ENCODE measurements at places on chromosomes 12 and 14.

GRCh38 chr12:70251226-70251625 lies 8.0 kb downstream of the CNOT2 start:
- DNase-seq = no peak

DNA sequence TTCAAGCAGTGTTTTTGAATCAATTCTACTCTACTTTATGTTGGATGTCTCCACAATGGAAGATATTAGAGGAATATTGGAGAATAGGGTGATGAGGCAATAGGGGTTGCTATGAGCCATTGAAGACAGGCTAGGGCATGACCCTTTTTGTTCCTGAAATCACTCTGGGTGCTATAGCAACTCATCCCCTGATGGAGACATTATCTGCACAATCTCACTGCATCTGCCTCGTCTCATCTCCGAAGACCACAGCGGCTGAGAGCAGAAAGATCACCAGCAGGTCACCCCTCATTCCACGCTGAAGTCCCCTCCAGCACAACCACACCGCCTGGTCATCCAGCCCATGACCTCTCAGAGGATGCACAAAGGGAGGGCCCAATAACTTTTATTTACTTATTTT lies 150.4 kb upstream of the TMEM132C start:
- no peak for DNase-seq

DNA sequence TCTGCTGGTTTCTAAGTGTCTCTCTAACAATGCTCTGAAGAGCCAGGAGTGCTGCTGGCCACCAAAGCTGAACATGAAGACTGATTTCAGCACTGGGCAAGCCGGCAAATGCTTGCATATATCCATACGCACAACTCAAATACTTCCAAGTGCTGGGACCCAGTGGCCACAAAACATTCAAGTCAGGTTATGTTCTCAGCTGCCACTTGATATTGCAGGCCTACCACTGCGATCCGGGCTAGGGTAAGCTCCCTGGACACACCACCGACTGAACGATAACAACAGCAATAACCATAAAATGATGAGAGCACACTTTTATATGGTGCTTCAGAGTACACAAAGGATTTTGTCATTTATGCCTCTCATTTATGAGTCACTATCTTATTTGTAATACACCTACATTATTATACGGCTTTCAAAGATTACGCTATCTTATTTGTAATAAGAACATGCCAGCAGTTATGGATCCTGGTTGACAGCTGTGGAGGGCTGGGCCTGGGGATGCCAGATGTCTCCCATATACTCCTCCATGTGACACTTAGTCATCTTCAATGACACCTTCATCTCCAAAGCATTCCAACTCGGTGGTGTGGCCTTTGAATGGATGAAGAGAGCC lies 35.5 kb downstream of the CRACR2A start:
- no peak for DNase-seq

DNA sequence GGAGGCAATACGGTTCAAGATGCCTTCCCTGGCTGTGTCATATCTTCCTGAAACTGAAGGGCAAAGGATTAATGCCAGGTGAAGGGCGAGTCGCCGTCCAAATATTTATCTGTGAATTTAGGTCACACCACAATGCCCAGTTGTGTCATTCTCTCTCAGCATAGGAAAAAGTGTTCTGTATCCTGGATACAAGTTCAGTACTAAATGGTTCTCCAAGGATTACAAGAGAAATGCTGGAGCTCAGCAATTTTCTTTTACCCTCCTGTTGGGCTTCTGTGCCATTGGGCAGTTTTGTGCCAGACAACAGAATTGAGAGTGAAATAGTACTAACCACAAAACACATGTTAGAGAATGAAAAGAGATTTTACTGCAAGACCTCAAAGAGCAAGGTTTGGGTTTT lies 493.9 kb downstream of the EGLN3 start:
- no peak for DNase-seq

GRCh38 chr12:11884116-11884515 lies 186.6 kb upstream of the BCL2L14 start:
- no peak for DNase-seq

DNA sequence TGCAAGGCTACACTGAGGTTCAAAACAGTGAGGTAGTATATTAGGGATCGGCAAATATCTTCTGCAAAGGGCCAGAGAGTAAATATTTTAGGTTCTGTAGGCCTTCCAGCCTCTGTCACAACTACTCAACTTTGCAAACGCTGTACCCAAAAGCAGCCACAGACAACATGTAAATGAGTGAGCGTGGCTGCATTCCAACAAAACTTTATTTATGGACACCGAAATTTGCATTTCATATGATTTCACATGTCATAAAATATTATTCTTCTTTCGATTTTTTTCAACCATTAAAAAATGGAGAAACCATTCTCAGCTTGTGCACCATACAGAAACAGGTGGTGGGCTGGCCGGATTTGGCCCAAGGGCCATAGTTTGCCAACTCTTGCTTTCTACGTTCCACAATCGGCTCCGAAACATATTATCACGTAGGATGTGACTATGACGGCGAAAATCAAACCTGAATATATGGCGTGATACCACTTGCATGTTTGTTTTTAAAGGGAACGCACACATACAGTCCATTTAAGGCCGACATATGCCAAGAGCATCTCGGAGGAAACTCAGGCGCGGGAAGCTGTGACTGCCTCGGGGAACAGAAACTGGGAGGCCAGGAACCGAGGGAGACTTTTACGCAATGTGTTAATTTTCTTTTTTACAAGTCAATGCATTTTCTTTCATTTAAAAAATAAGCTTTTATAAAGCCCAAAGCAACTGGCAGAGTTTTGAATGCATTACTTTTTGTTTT lies 7.1 kb downstream of the NCOR2 start:
- no peak for DNase-seq

DNA sequence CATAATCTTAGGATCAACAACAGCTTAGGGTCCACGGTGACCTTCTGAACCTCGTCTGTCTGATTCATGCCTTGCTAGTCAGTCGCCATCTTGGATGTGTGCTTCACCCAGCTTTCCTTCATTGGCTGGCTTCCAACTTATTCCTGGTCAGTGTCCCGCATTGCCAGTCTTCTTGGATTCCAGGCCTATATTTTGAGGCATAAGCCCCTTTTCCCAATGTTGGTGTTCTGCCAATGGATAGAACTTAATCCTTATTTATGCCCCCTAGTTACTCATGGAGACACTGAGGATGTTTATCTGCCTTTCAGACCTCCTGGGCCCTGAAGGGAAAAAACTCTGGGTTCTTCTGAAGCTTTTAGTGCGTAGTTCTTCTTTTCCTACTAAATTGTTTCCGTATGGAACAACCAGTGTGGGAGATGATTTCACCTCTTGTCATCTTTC lies 5.8 kb downstream of the JDP2 start:
- DNase-seq = no peak

GRCh38 chr12:16020031-16020430 lies 108.9 kb downstream of the DERA start:
- DNase-seq = no peak

- DNase-seq = no peak
Measured at GRCh38 chr12:67592228-67593011, 56.1 kb upstream of the DYRK2 start.

GRCh38 chr12:1819571-1819970 lies 794 bp upstream of the LRTM2 start:
- no peak for DNase-seq

DNA sequence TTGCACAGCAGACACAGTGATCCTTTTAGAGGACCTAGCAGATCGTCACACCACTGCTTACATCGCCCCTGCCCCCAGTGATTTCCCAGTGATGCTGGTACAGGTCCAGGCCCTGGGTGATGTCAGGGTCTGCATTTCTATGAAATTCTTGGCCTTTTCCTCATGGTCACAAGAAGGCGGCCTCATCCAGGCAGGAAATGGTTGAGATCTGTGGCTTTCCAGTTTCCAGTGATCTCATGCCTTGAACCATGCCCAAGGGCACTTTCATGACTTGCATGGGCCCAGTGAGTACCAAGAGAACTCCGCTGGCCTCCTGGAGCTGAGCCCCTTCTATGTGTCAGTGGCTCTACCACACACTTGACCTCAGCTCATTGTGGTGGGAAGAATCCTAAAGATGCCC lies 41.9 kb upstream of the BDKRB2 start:
- DNase-seq = no peak

- DNase-seq = no peak
Measured at GRCh38 chr14:102272392-102272791, 32.6 kb downstream of the MOK start.

- no peak for DNase-seq
Measured at GRCh38 chr14:101111620-101112290, 208.2 kb upstream of the RTL1 start.

DNA sequence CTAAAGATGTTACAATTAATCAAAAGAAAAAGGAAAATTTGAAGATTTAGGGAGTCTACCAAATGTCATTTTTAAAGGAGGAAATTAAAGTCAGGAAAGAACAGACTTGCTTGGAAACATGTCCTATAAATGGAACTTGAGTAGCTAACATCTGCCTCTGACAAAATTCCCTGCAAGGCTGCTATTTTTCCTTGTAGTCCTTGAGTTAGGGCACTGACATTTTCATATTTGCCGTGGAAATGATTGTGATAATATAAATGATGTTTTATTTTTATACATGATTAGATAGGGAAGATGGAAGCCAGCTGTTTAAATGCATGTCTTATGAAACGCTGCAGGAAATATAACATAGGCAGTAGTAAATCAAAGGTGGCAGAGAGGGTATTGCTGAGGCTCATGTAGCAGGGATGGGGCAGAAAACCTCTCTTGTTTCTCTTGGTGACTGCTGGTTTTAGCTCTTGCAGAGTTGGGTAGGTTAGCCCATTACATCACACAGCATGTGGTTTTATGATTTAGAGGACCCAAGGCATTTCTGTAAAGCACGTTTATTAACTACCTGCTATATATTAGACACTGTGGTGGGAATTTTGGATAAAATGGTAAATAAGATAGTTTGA lies 21.7 kb downstream of the NUBPL start:
- no peak for DNase-seq

DNA sequence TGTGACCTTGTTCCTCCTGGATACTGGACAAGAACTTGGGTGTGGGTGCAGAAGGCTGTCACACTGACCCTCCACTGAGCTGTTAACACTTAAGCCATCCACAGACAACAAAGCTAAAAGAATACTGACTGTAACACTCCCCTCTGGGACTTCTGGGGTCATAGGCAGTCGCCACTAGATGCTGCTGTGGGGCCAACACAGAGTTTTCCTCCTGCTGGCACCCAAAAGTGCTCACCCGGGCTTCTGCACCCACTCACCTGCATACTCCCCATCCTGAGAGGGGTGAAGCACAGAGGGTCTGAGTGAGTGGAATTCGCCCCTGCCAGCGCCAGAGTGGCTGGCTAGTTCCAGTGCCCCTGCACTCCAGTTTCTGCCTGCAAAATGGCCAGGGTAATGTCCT lies 422.4 kb upstream of the LMO3 start:
- no peak for DNase-seq

DNA sequence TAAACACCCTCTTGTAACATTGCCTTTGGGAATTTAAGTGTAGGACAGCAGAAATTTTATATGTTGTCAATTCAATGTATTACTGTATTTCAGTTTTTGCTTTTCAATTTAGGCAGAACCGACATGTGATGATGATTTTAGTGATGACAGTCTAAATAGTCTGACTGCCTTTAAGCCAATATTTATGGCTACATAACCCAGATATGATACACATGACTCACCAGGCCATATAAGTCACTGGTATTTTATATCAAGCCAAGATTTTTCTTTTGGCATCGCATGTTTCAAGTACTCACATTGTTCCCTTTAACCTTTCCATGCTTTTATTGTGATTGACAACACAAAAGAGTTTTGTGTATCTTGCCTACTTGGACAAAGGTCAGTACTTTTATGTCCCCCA lies 13.6 kb upstream of the PPM1A start:
- DNase-seq = no peak

- DNase-seq = no peak
Measured at GRCh38 chr12:55816881-55817344, 611 bp downstream of the SARNP start.

- no peak for DNase-seq
Measured at GRCh38 chr14:23573384-23574015, 5.1 kb downstream of the JPH4 start.

DNA sequence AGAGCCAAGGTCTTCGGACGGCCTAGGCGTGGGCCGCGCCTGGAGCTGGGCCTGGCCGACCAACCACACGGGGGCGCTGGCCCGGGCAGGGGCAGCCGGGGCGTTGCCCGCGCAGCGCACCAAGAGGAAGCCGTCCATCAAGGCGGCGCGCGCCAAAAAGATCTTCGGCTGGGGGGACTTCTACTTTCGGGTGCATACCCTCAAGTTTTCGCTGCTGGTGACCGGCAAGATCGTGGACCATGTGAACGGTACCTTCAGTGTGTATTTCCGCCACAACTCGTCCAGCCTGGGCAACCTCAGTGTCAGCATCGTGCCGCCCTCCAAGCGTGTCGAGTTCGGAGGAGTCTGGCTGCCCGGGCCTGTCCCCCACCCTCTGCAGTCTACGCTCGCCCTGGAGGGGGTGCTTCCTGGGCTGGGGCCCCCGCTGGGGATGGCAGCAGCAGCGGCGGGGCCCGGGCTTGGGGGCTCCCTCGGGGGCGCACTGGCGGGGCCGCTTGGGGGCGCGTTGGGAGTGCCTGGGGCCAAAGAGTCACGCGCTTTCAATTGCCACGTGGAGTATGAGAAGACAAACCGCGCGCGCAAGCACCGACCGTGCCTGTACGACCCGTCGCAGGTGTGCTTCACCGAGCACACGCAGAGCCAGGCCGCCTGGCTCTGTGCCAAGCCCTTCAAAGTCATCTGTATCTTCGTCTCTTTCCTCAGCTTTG lies 4.4 kb upstream of the SHMT2 start:
- DNase-seq = no peak

- DNase-seq = no peak
Measured at GRCh38 chr14:102105369-102105768, 18.5 kb upstream of the HSP90AA1 start.

- DNase-seq = no peak
Measured at GRCh38 chr12:1607940-1608712, 13.7 kb upstream of the FBXL14 start.

- no peak for DNase-seq
Measured at GRCh38 chr14:56805201-56805991, 4.9 kb downstream of the OTX2 start.

DNA sequence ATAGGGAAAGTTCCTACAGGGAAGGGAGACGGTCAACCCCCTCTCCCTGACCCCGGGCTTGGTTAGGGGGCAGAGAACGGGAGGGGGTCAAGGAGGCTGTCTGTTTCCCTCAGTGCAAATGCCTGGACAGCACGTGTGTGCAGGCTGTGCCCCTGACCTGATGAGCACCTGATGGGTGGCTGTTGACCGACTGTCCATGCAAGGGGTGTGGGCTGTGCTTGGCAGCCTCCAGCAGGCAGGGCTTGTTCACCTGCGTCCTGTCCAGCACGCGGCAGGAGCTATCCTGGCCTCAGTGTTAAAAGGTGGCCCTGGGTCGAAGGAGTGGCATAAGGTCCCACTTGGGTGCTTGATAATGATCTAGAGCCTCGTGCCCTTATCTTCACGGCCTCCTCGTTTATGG lies 221.0 kb downstream of the CACNA1C start:
- no peak for DNase-seq

DNA sequence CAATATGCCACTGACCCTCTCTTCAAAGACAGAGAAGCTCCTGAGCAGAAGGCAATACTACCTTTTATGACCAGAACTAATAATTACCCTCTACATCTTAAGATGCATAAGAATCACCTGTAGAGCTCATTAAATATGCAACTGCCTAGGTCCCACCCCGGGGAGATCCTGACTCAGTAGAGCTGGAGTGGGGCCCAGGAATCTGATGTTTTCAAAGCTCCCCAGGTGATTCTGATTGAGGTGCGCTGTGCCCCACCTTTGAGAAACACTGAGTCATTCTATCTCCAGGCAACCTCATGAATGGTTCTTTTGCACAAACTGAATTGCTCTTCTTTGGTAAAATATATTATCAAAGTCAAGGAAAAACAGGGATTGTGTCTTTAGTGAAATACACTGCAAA lies 149.3 kb upstream of the BMP4 start:
- DNase-seq = no peak
